Dermis microvascular lymphatic vessel endothelial cell (primary cell): ENCODE measurements at places on chromosomes 1 and 21.

DNA sequence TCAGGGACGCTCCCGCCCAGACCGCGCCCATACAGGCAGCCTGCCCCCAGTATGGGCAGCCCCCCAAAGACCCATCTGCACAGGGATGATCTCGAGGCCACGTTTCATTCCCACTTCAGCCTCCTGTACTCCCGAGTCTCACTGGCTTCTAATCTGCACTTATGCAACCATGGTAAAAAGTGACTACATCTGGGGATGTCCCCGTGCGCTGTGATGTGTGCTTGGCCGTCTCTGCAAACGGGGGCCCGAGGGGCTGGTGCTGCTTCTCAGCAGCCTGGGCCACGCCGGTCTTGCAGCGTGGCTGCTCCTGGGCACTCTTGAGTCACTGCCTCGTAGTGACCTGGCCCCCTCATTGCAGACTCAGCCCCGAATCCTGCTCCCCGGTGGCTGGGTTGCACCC lies 17.4 kb upstream of the PLCH2 start:
- DNase-seq = no peak

- DNase-seq = no peak
These were observed 15.9 kb upstream of the MUTYH start for GRCh38 chr1:45356186-45356585.

- DNase-seq = peak; percentile 97
These were observed 2.4 kb downstream of the ARID1A start for GRCh38 chr1:26697978-26698849.

GRCh38 chr1:51612447-51612961 lies 4.4 kb upstream of the OSBPL9 start:
- no peak for DNase-seq
